ENCODE measurements at places on chromosomes 13 and 19.

GRCh38 chr19:54804101-54804500 is 691 bp downstream of the KIR2DL4 start:
- DNase-seq, result no peak

GRCh38 chr19:16146112-16146511 is 2.6 kb downstream of the HSH2D start:
- DNase-seq, result no peak

DNA sequence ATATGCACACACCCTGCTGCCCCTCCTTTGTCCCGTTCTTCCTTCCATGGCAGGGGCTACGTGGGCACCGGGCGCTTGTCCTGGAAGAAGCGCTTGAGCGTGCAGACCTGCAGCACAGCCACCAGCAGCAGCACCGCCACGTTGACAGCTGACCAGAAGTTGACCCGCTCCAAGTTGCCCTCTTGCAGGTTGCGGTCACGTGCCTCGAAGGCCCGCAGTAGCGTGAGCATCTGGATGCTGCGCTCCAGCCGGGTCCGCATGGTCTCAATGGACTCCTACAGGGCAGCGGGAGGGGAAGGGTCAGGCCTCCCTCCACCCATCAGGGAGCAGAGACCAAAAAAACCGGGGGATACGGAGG is 3.1 kb downstream of the TMED1 start:
- DNase-seq, result no peak

- no peak for DNase-seq
Measured at GRCh38 chr19:40962460-40962961, 28.6 kb upstream of the CYP2B6 start.

DNA sequence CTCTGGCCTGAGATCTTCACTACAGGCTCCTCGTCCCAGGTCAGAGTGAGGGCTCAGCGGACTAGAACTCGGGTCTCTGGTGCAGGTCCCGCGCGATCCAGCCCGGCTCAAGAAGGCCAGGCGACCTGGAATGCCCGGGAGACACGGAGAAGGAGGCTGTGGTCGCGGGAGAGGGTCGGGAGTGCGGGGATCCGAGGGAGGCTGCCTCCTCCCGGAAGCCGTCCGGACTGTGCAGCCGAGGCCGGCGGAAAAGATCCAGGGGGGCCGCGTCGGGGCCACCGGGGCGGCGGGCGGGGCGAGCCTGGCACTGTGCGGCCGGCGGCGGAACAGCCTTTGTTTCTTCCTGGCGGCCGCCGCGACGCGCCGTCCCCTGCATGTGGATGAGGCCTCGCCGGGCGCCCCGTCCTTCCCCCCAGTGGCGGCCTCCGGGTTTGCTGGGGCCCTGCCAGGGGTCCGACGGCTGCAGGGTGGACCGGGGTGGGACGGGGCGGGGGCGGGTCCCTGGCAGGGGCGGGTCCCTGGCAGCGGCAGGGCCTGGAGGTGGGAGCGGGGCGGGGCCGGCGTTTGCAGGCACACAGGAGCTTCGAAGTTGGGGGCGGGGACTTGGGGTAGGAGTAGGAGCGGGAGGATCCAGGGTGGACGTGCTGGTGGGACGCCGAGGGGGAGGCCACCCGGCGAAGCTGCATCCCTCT is 1.0 kb upstream of the SLC7A10 start:
- no peak for DNase-seq

DNA sequence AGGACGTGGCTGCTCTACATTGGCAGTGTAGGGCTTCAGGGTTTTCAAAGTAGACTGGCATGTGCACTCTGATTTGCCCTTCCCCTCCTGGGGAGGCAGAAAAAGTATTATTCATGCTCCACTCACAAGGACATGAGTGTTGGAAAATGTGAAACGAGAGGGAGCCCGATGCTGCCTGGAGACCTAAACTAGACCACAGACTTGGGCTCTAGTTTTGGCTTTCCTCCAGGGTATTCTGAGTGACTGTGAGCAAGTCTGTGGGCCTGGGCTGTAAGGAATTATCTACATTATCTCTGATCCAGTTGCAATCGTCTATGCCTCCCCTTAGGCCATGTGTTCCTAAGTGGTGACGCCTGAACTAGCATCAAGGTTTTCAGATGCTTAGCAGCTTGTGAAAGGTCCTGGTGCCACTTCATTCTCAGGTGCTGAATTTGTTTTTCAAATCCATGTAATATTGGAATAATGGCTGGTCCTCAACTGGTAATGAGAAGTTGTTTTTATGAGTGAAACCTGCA is 55.0 kb downstream of the MRPL57 start:
- DNase-seq, result no peak

DNA sequence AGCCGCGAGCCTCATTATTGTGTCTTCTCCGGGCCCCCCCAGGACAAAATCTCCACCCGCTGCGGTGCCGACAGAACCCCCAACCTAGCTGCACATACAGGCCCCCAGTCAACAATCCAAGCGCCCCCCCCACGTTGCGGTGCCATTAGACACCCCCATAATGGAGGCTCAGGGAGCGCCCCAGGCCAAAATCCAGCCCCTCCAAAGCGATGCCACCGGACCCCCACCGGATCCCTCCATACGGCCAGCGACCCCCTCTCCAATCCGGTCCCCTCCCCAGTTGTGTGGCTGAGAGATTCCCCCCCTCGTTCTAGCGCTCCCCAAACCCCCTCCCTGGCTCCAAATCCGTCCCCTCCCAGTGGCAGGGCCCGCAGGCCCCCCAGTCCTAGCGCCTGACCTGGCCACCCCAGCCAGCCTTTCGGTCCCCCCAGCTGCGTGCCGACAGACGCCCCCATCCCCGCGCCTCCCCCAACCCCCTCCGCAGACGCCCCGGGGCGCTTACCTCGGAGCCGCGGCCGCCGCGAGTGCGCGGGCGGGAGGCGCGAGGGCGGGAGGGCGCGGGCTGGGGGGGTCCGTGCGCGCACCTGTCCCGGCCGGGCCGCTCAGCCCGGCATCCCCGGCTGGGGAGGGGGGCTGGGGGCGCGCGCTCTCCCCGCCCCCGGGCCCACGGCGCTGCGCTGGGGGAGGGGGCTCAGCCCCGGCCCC is 21.6 kb upstream of the SEMA6B start:
- DNase-seq, result no peak

DNA sequence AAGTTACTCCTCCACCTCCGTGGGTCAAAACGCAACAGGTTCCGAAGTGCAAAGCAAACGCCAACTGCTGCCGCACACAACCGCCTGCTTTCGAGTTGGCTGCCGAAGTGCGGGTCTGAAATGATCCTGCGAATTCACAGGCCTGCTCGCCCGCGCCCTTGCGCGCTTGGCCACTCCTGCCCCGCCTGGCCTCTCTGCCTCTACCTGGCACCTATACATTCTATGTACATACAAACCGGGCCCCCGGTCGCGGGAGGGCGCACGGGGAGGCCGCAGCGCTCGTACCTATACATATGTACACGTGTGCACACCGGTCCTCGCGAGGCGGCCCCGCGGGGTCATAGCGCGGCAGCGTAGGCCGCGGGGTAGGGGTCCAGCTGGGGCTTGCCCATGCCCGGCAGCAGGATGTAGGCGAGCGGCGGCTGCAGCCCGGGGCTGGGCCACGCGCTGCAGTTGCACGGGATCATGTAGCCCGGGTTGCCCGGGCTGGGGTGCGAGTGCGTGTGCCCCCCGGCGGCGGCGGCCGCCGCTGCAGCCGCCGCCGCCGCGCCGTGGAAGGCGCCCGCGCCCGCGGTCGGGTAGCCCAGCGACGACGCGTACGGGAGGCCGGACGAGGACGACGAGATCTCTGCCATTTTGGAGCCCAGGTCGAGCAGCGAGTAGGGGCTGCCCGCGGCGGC is 1.3 kb downstream of the SOX21 start:
- no peak for DNase-seq

GRCh38 chr13:108948251-108948671 is 318.9 kb downstream of the MYO16 start:
- DNase-seq, result no peak
